ENCODE measurements at places on chromosomes 6 and 20. TPM values are rescaled to one million over a fixed set of nuclear protein-coding genes. Genes with fewer than 3 reads are reported as not detected.

Gene NDRG3
- total RNA-seq = 12.4 TPM

Gene FAM83C
- total RNA-seq = 3.2 TPM

Gene ARFGEF3
- total RNA-seq = 3.0 TPM

Gene ADAM33
- 0.79 TPM for total RNA-seq

Gene AHCY
- total RNA-seq = 255 TPM

Gene CDSN
- 0.14 TPM for total RNA-seq

Gene PNLDC1
- 0.14 TPM for total RNA-seq

Gene CTCFL
- total RNA-seq = not detected

Gene VSX1
- total RNA-seq = not detected

Gene GRM1
- total RNA-seq = 0.65 TPM

Gene GFRAL
- not detected for total RNA-seq

Gene AURKA
- total RNA-seq = 39.7 TPM

Gene ADGRF1
- total RNA-seq = 24.3 TPM

Gene SRMS
- 0.35 TPM for total RNA-seq

Gene NDUFAF4
- total RNA-seq = 31.7 TPM

Gene RIPPLY2
- not detected for total RNA-seq

Gene BHLHE23
- total RNA-seq = not detected

Gene NR2E1
- not detected for total RNA-seq

Gene GFRA4
- not detected for total RNA-seq

Gene GJA10
- not detected for total RNA-seq

Gene TMEM244
- total RNA-seq = not detected

Gene FOXQ1
- 7.7 TPM for total RNA-seq

All from airway epithelial cell (primary cell).